ENCODE measurements at places on chromosomes 16 and 17.

DNA sequence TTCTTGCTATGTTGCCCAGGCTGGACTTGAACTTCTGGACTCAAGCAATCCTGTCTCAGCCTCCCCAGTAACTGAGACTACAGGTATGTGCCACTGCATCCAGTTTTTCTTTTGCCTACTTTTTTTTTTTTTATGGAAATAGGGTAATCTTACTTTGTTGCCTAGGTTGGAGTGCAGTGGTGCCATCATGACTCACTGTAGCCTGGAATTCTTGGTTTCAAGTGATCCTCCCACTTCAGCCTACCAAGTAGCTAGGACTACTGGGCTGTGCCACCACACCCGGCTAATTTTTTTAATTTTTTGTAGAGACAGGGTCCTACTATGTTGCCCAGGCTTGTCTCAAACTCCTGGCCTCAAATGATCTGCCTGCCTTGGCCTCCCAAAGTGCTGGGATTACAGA lies 10.0 kb downstream of the LRRC36 start:
- DNase-seq, result no peak

DNA sequence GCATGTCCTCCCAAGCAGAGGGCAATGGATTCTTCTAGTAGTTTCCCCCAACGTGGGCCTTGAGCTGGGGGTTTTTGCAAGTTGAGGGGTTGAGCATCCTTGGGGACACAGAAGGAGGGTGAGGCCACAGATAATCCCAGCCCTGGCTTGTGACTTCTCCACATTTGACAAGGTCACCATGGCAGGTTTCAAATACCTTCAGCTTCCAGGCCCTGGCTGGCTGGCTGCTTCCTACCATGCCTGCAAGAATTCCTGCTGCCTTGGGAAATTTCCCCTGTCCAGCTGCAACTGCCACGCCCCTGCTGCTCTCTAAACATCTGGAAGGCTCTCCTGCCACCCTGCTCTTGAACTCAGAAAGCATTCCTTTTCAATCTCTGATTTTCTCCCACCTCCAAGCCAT lies 41.3 kb downstream of the HS3ST2 start:
- no peak for DNase-seq

DNA sequence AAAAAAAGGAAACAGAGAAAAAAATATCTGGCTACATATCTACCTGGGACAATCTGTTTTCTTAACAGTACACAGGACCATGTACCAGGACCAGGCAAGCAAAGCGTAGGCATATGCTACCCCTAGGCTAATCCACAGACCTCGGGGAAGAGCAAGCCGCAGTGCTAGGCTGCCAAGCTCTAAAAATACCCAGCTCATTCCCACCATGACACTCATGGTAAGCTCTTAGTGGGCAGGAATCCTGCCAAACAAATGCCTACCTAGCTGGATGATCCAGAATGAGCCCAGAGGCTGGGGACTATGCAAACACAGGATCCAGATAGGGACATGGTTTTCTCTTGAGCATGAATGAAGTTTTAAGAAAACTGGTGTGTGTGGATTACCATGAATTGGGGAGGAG lies 95.6 kb downstream of the GRIN2A start:
- no peak for DNase-seq

DNA sequence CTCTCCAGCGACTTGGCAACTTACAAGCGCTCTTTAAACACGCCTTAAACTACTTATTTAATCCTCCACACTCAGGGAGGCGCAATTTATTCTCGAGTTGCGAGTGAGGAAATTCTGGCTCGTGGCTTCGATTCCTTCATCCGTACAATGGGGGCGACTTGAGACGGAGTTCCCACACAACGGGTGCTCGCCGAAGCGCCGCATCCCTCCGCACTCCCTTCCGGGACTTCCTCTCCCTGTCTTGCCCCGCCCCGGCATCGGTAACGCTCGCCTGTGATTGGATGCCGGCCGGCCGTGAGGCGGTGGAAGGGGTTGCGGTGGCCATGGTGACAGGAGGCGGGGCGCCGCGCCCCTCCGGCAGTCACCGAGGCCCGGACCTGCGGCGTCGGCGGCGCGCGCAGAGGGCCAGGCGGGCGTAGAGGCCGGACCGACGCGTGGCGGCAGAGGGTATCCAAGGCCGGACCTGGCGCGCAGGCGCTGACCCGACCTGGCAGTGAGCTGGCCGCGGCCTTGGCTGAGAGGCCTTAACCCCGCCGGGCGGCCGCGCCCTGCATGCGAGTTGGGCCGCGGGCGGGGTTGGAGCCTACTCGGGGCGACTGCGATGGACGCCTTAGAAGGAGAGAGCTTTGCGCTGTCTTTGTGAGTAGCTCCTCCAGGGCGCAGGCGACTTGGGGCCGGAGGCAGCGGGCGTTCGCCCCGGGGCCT lies at the start of gene ARL2BP:
TSS of gene ARL2BP (plus strand) at position 493 of the 705 bp plus-strand sequence. CDS start at position 602, 109 bp downstream.
- peak; percentile 97 for DNase-seq

DNA sequence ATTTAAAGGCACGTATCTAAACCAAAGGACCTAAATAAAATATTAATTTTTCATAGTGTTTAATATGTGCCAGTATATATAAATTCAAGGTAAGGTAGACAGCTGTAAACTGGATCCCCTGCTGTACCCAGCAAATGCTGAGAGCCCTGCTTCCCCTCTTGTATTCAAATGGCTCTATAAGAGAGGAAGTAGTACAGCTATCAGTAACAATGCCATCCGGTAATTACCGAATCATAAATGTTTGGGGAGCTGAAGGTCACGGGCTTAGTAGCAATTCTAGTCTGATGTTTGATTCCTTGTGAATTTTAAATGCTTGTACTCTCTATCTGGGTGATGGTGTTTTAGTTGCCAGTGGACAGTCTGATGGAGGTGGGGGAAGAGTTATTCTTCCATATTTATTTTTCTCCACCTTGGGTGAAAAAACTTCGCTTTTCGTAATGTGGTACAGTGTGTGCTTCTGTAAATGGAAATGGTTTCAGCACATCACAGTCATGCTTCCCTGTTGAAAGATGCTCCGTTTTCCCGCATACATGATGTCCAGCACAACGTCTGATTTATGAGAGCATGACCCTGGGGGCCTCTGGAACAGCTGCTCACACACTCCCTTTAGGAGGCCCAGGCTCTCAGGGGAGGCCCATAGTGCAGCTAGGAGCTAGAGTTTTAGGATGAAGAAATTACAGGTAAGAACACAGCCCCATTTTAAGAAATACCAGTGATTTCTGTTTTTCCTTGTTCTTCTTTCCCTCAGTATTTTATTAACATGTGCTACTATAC lies 423.9 kb downstream of the WWOX start:
- DNase-seq, result no peak

DNA sequence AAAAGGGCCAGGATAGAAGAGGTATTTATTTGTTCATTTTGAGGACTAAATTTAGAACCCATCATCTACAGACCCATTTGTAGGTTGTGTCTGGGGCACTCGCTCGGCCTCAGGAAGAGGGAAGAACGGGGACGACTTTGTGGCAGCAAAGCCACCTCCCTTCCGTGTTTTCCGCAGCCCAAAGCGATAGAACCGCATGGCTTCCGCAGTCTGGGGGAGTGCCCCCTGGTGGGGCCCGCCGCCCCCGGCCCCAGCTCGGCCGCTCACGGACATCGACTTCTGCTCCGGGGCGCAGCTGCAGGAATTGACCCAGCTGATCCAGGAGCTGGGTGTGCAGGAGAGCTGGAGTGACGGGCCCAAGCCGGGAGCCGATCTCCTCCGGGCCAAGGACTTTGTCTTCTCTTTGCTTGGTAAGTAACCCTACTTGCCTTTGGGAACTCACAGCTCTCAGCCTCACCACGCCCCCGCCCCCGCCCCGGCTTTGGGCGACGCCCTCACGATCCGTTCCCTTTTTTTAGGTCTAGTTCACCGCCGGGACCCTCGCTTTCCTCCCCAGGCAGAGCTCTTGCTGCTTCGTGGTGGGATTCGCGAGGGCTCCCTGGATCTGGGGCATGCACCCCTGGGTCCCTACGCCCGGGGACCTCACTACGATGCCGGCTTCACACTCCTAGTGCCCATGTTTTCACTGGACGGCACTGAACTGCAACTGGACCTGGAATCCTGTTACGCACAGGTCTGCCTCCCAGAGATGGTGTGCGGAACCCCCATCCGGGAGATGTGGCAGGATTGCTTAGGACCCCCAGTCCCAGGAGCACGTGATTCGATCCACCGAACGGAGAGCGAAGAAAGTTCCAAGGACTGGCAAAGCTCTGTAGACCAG lies 681 bp downstream of the TMEM102 start:
- peak; percentile 47 for DNase-seq

- DNase-seq, result no peak
Observed at GRCh38 chr16:50015631-50016030, 9.4 kb upstream of the CNEP1R1 start.

GRCh38 chr17:9929871-9930270 lies 24.8 kb upstream of the RCVRN start:
- DNase-seq, result no peak
